WTC11 (cell line): ENCODE measurements at places on chromosomes 16 and 17. TPM values are rescaled to one million over a fixed set of nuclear protein-coding genes. Genes with fewer than 3 reads are reported as not detected.

GRCh38 chr17:30188211-30188939, 47.1 kb downstream of the SLC6A4 start:
- peaks cover 15% of the 10 kb centered on the region for H3K36me3 ChIP-seq
- H3K4me1 ChIP-seq: no peaks in the 10 kb centered on the region
- no peak for DNase-seq
- H3K27ac ChIP-seq: no peak overlapping the region

GRCh38 chr16:75202069-75202590, 4.8 kb downstream of the CTRB2 start:
- H3K27me3 ChIP-seq: no peaks in the 10 kb centered on the region
- no peak overlapping the region for H3K27ac ChIP-seq
- peaks cover 15% of the 10 kb centered on the region for H3K4me1 ChIP-seq
- DNase-seq: peak; percentile 4

EVI2A gene
- total RNA-seq: 0.09 to 0.16 TPM (median 0.15 TPM) in 3 replicates

MRM1 gene
- 12.1 to 16.5 TPM (median 14.2 TPM) in 3 replicates for total RNA-seq
